Stimulated activated CD4-positive, alpha-beta T cell treated with anti-CD3 and anti-CD28 coated beads, Interleukin-2, amount 100 ng/mL, for 24 hours (primary cell): ENCODE measurements at places on chromosomes 7 and 10.

GRCh38 chr10:67506083-67506756, 189.8 kb downstream of the CTNNA3 start:
- DNase-seq: no peak

GRCh38 chr10:110113670-110114337, 93.6 kb upstream of the MXI1 start:
- no peak for DNase-seq

DNA sequence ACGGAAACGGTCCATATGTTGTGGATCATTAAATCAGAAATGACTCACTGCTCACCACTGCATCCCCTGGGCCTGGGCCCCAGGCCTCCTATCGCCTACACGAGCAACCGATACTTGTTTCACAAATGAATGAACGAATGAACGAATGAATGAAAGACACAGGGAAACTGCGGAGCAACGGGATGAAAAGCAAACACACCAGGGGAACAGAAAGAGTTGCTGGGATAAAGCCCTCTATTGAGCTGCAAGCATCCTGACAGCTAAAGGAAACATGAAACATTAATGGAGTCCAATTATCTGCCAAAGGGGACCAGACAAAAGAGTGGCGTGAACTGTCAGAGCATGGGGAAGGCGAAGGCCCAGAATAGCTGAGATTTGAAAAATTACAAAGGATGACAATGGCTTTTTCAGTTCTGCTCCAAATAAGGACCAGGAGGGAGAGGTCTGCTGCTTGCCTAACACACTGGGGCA, 92.1 kb downstream of the GRB10 start:
- no peak for DNase-seq

DNA sequence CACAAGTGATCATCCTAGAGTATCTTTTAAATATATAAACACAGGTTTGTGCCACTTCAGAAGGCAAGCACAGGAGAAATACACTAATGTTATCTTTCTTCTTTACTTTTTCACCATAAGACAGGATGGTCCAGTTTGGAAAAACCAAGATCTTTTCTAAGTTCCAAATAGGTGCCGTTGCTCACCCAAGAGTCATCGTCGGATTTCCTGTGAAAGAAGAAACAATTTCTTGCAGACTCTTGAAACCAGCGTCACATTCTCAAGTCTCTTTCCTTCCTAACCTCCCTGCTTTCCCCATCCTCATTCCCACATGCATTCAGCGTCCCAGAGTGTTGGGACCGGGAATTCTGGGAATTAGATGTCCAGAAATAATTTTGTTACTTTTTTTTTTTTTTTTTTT, 42.8 kb upstream of the GSDME start:
- no peak for DNase-seq

DNA sequence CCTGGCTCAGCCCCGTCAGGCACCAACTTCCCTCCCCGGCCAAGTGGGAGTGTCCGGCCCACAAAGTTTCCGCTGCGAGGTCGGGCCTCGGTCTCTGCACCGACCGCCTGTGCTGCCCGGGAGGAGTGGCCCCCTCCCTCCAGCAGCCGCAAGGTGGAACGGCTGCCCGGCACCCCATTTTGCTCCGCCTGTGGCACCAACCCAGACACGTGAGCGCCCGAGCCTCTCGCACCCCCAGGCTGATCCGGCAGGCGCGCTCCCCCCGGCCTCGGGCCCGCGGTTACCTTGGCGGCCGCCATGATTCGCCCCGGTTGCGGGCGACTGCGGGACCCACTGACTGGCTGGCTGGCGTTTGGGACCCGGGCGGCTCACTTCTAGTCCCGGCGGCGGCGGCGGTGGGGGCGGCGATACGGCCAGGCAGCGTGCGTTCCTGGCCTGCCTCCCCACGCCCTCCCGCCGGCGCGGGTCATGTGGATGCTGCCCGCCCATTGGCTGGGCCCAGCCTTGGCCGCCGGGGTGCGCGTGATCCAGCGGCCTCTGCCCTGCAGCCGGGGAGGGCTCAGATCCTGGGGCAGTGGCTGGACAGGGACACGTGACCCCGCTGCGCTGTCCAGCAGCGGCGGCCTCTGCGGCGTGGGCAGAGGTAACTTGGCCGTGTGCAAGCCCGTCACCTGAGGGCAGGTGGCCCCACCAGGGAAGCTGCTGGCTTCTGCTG, at the start of gene SLC25A13:
TSS of gene SLC25A13 (minus strand) at position 441 of the 715 bp plus-strand sequence. CDS start at position 299, 142 bp downstream.
- peak; percentile 72 for DNase-seq

DNA sequence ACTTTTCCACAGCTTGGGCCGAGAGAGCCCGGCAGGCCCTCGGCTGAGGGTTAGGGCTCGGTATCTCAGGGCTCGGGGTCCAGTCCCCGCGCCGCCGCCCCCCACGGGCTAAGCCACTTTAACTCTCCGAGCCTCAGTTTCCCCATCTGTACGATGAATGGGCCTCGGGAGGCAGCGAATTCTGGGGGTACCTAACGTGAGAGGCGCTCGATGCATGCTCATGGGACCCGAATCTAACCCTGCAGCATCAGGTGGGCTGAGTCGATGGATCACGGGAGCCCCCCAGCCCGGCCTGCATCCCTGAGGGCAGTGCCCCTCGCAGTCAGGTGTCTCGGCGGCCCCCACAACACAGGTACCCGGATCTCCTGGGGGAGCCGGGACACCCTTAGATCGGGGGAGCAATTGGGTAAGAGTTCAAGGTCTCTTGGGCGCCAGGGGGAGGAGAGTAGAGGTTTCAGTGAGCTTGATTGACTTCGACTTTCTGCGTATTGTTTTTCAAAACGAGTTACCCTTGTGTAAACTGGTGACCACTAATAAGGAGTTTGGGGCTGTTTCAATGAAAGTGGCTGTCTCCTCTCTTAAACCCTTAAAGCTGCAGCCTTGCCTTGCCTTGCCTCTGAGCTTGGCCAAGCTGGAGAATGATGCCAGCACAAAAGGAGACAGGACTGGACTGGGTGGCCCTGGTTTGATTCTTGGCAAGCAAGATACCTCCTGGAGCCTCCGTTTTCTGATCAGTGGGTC, 631 bp downstream of the POR start:
- peak; percentile 13 for DNase-seq

GRCh38 chr10:52011118-52011517, 303.0 kb upstream of the DKK1 start:
- DNase-seq: no peak

- DNase-seq: no peak
Measured at GRCh38 chr7:10939237-10939910, 34.3 kb upstream of the PHF14 start.

DNA sequence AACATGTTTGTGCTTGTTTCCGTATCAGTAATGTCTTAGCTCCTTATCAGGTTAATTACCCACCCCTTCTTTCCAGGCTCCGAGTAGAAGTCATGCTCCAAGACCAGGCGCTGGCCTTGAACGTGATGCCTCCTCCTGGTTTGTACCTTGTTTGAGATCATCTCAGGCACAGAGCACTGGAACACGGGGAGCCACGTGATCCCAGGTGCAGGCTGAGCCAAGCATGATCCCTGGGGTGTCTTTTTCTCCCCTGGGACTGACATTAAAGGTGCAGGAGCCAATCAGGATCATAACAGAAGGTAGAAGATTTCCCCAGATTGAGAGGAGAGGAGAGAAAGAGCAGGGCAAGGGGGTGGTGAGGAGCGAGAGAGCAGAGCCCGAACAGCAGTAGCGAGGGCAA, 626.1 kb upstream of the GALNT17 start:
- no peak for DNase-seq

GRCh38 chr10:3192856-3193635, 20.5 kb upstream of the PITRM1 start:
- peak; percentile 64 for DNase-seq

- no peak for DNase-seq
Measured at GRCh38 chr10:33186150-33186549, 148.3 kb downstream of the NRP1 start.

- DNase-seq: no peak
Measured at GRCh38 chr7:49397750-49398149, 375.7 kb upstream of the VWC2 start.

DNA sequence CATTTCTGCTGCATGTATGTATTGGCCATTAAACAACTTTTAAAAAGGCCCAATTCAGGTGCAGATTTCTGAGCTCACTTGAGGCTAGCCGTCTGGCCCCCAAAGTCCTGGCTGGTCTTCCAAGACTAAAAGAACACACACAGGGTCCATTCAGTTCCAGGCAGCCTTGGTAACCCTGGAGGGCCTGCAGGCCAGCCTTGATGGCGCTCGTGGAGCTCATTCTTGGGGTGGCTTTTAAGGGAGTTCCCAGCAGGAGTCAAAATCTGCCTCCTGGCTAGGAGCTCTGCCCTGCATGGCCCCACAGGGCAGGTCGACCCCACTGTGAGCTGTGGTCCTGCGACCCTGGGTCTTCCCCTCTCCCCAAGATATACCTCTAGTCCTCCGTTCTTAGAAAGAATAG, 28.8 kb downstream of the ANXA11 start:
- no peak for DNase-seq

- DNase-seq: no peak
Measured at GRCh38 chr7:131880078-131880477, 323.6 kb upstream of the PODXL start.

DNA sequence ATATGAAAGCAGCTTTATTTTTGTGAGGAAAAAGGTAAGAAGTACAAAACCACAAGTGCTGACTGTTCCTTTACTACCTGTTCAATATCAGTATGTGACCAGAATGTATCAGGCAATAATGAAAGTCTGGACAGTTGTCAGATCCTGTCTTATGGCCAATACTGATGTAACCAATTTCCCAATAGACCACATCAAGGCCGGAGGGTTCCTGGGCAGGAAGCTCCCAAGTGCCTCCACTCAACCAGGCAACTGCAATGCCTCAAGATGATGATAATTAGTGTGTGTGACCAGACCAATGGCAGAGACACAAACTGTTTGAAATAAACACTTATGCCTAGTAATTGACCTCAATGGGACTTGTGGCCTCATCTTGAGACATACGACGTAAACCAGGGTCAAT, 149.4 kb upstream of the ASAH2 start:
- DNase-seq: no peak

DNA sequence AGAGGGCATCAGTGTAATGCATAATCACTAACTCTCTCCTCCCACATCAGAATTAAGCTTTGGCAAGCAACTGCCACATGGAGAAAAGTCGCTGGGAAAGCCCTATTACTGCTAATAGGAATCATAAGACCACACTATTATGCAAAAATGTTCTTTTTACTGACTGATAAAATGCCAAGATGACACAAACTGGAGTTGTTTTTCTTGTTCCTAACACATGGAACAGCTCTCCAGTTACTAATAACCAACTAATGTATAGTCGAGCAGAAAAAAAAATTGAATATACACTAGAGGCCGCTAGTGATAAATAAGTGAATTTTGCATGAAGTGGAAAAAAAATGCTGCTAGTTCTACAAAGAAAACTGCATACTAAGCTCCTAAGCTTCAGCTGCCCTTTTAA, 165.6 kb downstream of the TPK1 start:
- no peak for DNase-seq

DNA sequence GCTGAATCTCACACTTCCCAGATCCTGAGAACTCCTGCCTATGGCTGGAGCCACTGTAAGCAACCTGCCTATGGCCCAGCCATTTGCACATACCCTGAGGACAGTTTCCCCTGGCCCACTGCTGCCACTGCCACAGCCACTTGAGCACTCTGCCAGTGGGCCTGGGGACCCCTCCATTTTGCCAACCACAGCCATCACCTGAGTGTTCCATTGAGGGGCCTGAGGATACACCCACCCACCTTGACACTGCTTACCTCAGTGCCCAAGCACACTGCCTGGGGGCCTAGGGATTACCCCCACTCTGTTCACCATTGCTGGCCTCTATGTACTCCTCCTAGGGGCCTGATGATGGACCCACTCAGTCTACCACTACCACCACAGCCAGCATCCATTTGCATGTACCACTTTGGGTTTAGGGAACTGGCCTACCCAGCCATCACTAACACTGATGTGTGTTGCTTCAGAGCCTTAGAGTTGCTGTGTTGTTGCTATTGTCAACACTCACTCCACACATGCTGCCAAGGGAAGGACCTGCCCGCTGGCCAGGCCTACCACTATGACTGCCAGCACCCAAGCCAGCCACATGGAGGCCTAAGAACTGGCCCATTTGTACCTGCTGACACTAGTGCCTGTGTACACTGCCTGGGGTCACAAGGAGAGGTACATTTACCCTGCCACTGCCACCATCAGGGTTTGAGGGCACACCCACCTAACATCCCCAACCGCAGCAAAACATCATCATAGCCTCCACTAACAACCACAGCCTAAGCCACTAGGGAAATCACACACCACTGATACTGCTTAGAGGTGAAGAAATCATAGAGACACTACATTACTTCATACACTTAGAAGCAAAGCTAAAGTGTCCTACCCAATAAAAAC, 45.9 kb upstream of the ANTXRL start:
- peak; percentile 13 for DNase-seq

GRCh38 chr7:11373546-11374142, 400.0 kb downstream of the PHF14 start:
- DNase-seq: no peak

DNA sequence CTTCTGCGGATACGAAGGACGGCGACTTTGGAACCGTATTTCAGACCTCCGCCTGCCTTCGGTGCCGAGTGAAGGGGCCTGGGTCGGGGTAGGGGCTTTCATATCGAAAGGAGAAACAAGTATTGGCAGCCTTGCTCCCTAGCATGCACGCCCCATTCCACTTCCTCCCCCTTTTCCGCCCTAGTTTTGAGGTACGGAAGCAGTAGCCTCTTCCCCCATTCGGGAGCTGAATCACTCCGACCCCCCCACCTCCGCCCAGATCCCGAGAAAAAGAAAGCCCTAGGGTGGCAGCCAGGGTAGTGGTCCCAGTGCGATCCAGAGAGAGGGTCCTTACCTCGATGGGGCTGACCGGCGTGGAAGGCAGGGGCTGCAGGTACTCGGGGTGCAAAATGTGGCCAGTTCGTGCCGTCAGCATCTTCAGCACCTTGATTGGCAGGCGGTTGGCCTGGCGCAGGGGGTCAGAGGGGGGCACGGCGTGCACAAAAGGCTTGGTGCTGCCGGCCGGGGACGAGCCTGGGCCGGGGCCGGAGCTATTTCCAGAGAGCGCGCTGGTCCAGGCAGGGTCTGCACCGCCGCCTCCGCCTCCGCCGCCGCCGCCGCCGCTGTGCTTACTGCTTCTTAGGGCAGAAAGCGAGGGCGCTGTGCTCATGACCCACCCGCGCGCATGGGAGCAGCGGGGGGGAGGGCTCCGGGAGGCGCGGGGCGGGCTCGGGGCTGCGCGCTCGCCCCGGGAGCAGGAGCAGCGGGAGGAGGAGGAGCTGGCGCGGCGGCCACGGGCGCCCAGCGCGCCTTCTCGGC, 594 bp downstream of the ZNF503 start:
- no peak for DNase-seq

GRCh38 chr10:127207081-127207480, 10.7 kb upstream of the INSYN2A start:
- DNase-seq: no peak

- no peak for DNase-seq
Measured at GRCh38 chr10:60426425-60426824, 36.8 kb upstream of the ANK3 start.

- DNase-seq: no peak
Measured at GRCh38 chr7:114086537-114086913, 167.7 kb upstream of the PPP1R3A start.

GRCh38 chr7:36025190-36025589, 127.9 kb upstream of the EEPD1 start:
- no peak for DNase-seq

- DNase-seq: no peak
Measured at GRCh38 chr7:50738932-50739331, 43.8 kb downstream of the GRB10 start.
